Stimulated activated CD4-positive, alpha-beta T cell treated with anti-CD3 and anti-CD28 coated beads, Interleukin-15, amount 100 ng/mL, for 48 hours (primary cell): ENCODE measurements at places on chromosomes 16 and 17.
A peak's percentile ranks its signal among the peaks of the same experiment; 100 is the strongest.

DNA sequence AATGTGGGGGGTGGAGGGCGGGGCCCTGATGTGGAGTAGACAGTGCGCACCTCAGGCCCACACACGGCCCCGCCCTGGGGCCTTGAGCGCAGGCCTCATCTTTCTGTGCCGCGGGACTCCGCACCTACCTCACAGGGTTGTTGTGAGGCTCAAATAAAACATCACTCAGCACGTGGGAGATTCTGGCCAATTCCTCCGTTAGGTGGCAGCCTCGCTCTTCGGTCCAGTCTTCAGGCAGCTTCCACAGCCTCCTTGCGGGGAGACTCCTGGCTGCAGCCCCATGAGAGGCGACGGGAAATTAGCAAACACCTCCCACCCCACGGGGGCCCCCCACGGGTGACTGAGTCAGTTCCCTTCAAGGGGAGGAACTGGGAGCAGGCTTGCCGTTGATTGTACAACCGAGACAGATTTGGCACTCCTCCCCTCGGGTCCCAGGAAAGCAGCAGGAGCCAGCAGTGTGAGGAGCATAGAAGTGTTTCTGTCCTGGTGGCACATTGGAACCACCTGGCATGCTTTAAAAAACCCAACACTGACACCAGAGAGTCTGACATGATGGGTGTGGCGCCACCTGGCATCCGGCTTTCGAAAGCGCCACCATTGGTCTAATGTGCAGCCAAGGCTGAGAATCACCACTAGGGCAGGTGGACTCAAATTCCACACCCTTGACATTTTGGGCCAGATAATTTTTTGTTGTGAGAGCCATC lies 7.6 kb downstream of the MRM1 start:
- DNase-seq, result no peak

GRCh38 chr16:56041556-56042140 lies 149.6 kb upstream of the GNAO1 start:
- peak; percentile 11 for DNase-seq

GRCh38 chr16:75204410-75204758 lies 2.6 kb downstream of the CTRB2 start:
- DNase-seq, result no peak

DNA sequence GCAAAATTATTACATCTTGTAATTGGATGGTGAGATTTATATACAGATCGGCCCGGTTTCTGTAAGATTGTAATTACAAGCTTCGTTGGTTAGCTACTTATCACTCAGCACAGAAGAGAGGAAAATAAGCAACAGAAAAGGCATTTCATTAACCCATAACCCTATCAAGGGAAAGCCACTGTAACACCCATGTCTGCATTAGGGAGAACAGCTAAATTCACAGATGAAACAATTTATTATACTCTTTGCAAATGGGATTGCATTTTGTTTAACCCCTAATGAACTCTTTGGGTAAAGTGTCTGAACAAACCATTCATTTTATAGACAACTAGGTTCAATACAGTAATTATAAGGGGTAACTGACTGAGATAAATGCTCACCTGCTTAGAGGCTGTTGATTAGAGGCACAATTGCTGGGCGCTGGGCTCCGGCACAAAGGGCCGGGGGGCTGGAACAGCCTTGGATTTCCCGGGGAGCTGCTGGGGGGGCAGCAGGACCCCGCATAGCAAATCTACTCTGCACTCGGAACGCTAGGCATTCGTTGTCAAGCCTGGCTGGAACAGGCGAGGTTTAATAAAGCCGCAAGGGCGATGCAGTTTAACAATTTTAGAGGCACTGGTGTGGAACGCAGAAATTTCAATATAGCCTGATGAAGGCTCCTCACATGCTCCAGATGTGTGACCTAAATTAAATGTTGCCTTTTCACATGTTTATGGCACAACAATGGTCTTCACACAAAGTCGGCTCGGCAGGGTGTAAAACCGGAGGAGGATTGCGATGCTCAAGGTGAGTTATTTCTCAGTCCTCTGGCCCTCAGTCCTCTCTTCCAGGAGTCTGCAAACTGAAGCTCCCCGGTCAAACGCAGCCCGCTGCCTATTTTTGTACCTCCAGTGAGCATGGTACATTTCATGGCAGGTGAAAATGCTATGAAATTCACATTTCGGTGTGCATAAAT lies 134.0 kb upstream of the IRX6 start:
- DNase-seq, result no peak

GRCh38 chr16:31472709-31473203 lies 804 bp downstream of the TGFB1I1 start:
- DNase-seq, result peak; percentile 41

- DNase-seq, result no peak
Measured at GRCh38 chr17:81923302-81924260, 4.0 kb downstream of the MAFG start.

DNA sequence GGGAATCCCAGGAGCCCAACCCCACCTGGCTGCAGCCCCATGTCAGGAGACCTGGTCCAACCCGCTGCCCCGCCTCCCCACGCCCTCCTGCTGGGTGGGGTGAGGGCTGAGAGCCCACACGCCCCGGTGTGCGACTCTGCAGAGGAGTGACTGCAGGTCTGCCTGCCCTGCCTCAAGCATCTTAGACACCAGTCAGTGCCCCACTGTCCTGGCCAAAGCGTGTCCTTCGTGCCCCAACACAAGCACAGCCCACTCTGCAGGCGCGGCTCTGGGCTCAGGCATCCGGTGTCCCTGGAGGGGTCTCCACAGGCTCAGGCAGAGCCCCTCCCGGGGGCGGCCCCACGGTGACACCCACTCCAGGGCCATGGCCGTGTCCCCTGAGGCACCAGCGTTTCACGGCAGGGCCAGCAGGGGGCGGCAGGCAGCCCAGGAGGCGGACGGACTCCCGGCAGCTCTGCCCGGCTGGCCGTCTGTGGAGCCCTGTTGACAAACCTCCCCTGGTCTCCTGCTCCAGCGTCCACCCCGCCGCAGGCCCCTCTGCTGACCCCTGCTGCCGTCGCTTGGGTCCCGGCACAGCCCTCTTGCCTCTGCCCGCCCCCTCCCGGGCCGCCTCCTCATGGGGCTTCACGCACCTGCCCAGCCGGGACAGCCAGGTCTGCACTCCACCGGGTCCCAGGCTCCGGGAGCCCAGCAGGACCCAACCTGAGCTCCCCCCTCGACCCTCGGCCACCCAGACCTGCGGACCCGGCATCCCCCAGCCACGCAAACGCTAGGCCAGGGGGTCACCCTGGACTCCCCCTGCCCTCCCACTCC lies 8.6 kb upstream of the UBE2I start:
- peak; percentile 50 for DNase-seq
